ENCODE measurements at places on chromosomes 7 and 10.

GRCh38 chr7:18828260-18828993 is 289.0 kb downstream of the TWIST1 start:
- DNase-seq, result no peak

- no peak for DNase-seq
Observed at GRCh38 chr7:6268907-6269306, 3.5 kb downstream of the CYTH3 start.

DNA sequence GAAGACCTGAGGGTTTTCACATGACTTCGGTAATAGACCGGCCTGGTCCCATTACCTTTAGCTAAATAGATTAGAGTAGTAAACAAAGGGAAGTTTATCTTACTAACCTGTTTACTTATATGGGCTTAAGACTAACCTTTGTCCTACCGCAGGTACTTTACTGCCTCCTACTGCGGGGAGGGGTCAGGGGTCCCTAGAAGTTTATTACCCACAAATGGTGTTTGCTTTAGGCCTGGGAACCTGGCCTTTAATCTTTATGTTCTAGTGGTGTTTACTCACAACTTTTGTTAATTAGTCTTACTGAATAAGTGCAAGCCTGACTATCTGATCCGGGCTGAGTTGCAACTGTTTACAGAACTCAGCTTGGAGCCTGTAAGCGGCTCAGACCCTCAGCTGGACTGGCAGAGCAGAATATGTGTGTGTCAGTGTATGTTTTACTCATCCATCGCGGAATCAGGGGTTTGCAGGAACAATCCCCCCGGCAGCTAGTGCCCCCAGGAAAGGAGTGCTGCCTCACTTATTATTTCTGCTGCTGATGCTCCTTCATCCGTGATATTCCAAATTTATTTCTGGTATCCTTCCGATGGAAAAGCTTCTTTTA is 578.9 kb upstream of the SEMA3D start:
- DNase-seq, result no peak

DNA sequence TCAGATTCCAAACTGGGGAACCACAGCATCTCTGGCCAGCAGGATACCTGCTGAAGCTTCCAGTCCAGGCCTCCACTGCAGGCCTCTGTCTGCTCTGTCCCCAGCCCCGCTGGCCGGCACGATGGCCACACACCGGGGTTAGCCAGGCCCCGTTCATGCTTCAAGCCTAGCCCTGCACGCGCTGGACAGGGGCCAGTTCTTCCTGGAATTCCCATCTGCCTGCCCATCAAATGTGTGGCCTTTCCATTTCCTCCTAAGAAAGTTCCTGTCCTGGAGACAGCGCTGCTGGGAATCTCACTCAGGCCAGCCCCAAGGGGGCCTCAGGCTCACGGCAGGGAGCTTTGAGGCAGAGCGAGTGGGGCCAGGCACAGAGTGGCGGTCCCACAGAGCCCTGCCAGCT is 18.0 kb downstream of the SH2B2 start:
- no peak for DNase-seq

- no peak for DNase-seq
Observed at GRCh38 chr7:128396357-128396756, 13.4 kb downstream of the IMPDH1 start.

GRCh38 chr7:3042861-3043489 is 692 bp downstream of the CARD11 start:
- DNase-seq, result no peak

GRCh38 chr7:114825423-114825951 is 96.4 kb upstream of the MDFIC start:
- no peak for DNase-seq

DNA sequence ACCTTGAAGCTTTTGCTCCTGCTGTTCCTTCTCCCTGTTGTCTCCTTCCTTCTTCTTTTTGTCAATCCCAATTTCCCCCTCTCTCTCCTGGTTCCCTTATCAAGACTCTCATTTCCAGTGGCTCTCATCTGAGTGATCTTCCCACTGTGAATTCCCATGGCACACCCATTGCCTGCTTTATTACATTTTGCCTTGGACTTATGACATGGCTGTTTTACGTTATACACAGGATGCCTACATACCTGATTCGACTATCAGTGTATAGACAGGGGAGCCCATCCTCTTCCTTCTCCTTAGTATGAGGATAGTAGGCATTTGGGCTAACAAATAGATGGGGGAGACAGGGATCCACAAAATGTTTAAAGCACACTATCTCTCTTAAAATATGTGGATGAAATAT is 39.9 kb upstream of the EFCAB10 start:
- DNase-seq, result no peak

Measured in NCI-H1092 (cell line).